ENCODE measurements at places on chromosomes 7 and 10.

GRCh38 chr7:52615021-52615695 lies 420.3 kb upstream of the POM121L12 start:
- no peak for DNase-seq

DNA sequence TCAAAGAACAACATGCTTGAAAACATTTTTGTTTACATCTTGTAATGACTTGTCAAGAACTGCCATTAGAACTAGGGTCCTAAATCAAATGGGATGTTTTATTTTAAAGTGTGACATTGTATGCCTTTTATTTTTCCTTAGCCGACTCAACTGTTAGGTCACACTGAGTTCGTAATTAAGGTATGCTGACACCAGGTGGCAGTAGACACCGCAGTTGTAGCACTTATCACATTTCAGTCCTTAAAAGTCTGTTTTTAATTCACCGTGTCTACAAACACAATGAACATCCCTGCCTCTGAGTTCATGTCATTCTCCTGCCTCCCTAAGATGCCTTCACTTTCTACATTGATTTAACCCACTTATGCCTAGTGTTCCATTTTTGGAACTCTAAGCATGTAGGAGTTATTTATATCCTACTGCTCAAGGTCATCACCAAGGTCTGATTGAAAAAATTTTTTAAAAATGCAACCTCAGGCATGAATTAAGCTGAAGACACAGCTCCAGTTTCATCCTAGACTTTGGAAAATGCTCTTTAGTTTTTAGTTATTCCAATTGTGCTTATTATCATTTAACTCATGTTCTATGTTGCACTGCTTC lies 186.1 kb downstream of the BMPER start:
- no peak for DNase-seq

DNA sequence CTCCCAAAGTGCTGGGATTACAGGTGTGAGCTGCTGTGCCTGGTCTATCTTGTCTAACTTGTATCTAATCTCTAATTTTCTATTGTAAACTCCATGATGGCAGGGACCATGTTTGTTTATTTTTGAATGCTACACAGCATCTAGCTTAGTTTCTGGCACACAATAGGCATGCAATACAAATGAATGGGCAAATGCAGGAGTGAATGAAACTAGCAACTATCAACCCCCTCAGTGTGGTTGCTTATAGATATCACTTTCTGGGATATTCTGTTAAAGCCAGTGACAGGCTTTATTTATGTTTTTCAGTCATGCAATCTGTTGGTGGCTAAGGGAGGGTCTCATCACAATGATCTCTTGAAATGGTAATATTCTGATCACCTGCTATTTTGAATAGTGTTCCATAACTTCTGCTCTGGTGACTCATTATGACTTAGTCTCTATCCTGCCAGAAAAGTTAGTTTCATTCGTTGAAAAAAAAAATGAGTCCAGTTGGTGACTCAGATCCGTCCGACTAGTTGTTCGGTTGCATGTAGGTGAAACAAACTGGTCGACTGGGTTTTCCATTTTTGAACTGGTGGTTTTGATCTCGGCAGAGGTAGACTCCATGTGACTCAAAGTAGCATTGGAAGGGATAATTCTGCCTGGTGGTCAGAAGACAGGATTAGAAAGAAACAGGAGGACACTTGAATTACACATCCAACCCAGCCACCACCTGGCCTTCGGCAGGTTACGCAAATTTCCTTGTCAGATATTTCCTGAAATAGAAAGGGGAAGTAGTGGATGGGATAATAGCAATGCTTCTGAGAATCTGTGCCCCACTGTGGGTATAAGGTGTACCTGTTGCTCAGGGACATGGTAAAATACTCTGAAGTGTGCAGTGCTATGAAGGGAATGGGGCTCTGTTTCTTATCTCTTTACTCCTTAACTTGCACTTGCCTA lies 76.8 kb downstream of the GATA3 start:
- no peak for DNase-seq

DNA sequence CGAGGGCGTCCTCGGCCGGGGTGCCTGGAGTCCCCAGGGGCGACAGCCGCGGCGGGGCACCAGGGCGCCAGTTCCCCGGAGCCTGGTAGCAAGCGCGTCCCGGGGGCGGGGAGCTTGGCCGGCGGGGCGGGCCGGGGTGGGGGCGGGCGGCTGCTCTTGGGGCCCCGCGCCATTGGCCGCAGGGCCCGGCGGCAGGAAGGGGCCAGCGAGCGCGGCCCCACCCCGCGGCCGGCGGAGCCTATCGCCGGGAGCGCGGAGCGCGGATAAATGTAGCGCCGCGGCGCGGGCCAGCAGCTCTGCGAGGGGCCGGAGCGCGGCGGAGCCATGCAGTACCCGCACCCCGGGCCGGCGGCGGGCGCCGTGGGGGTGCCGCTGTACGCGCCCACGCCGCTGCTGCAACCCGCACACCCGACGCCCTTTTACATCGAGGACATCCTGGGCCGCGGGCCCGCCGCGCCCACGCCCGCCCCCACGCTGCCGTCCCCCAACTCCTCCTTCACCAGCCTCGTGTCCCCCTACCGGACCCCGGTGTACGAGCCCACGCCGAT lies at the start of gene HHEX:
Gene HHEX, plus strand, starts transcription at position 293 of the 548 bp plus-strand sequence. Its CDS starts 32 bp downstream, at position 325.
- no peak for DNase-seq

All from activated T-helper 1 cell treated with Interleukin-2 at 50 U/mL for 16 hours (primary cell).